ENCODE measurements at places on chromosomes 4 and X.

- DNase-seq, result no peak
Measured at GRCh38 chrX:47649271-47649670, 1.1 kb downstream of the ELK1 start.

DNA sequence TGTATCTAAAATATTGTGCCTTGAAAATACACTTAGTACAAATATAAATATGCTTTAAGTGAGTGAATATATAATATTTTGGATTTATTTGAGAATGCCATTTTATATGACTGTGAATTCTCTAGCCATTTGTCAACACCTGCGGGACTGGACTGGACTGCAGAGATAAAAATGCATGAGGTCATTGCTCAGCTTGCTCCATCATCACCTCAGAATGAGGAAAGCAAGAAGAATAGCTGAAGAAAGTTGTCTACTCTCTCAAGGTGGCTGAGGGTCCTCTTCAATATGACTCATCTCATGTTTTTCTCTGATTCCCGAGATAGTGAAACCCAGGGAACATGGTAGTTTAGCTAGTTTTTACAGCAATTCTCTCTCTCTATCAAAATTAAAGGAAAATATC lies 732.5 kb upstream of the AGA start:
- no peak for DNase-seq

- no peak for DNase-seq
Measured at GRCh38 chr4:17915439-17915838, 104.7 kb downstream of the NCAPG start.

- DNase-seq, result no peak
Measured at GRCh38 chrX:43560247-43560946, 95.7 kb upstream of the MAOA start.

- no peak for DNase-seq
Measured at GRCh38 chrX:27995611-27996010, 14.4 kb upstream of the DCAF8L1 start.

GRCh38 chr4:143599827-143600226 lies 86.3 kb downstream of the SMARCA5 start:
- no peak for DNase-seq

DNA sequence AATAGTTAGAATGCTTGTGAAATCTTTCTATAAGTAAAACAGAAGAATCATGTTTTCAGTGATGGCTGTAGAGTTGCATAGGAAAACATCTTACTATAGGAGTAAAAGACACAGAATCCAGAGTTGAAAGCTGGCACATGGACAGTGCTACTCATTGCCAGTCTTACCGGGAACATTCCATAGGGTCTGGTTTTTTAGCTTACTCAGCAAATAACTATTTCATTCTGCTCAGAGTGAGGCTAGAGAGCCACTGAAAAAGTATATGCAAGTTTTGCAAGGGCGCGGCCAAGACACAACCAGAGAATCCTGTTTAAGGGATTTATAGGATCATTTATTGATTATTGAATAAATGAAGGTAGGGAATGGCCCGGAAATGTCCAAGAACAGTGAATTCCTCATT lies 60.3 kb downstream of the MTHFD2L start:
- DNase-seq, result no peak

DNA sequence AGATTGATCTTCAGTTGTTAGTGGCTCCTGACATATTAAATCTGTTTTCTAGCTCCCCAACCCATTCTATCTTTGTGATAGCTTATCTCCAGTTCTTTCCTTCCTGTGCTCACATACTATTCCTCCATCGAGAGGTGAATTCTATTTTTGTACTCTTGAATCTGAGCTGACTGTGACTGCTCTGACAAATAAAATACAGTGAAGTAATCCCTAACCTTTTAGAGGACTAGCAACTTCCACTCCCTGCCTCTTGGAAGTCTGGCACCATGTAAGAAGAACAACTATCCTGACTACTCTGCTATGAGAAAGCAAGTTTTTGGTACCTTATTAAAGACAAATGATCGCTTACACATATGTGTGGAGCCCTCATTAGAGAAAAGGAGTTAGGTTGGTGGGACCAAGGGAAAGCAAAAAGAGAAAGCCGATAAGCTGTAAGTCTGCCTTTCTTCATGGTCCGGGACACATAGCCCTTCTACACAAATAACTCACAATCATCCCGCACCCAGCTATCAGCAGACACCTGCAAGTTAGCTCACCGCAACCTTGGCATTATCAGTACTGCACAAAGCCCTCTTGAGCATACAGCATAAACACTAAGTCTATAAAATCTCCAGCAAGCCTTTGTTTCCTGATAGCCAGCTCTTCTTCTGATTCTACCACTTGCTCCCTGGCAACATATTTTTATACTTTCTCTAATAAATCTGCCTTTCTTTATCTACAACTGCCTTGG lies 13.5 kb upstream of the PPM1K start:
- DNase-seq, result no peak

DNA sequence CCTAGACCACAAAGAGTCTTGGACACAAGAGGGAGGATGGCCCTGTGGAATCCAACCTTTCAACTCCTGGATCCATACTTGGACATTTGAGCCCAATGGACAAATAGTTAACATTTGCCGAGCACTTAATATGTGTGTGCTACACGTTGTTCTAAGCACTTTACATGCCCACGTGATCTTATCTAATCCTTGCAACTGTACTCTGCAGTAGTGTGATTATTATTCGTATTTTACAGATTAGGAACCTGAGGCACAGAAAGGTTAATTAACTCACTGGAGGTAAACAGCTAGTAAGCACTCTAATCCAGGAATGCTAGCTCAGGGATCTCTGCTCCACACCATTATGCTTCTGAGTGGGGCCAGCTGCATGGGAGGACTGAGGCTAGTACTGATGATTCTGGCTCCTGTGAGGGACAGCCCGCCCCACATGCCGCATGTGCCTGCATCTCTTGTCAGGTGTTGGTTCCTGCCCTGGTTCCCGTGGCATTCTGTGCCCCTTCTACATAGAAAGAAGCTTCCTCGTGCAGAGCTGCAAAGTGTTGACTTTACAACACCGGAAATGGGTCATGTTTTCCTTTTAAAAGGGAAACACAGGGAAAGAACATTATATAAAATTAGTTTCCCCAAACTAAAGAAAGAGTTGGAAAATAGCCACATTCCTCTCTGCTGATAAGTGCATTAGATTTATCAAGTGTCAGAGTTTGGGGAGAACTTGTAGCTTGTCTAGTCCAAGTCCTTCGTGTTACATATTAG lies 34.8 kb downstream of the PLAC1 start:
- no peak for DNase-seq

- DNase-seq, result no peak
Measured at GRCh38 chrX:141917801-141918200, 14.1 kb downstream of the MAGEC1 start.

DNA sequence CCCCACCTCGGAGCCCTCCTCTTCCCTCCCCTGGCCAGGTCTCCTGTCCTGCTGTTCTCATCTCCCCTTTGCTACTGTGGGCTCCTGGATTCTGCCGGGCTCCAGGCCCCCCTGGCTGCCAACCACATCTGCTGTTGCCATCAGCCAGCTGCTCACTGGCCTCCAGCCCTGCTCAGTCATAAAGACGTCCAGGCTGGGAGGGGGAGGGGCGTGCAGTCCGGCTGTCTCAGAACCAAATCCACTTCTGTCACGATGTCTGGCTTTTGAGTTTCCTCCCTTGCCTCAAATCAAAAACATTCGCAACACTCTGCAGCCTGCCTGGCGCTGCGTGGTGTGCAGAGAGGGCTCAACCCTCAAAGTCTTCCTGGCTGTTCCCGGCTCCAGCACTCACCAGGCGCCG lies 7.1 kb downstream of the RASL11B start:
- DNase-seq, result no peak

DNA sequence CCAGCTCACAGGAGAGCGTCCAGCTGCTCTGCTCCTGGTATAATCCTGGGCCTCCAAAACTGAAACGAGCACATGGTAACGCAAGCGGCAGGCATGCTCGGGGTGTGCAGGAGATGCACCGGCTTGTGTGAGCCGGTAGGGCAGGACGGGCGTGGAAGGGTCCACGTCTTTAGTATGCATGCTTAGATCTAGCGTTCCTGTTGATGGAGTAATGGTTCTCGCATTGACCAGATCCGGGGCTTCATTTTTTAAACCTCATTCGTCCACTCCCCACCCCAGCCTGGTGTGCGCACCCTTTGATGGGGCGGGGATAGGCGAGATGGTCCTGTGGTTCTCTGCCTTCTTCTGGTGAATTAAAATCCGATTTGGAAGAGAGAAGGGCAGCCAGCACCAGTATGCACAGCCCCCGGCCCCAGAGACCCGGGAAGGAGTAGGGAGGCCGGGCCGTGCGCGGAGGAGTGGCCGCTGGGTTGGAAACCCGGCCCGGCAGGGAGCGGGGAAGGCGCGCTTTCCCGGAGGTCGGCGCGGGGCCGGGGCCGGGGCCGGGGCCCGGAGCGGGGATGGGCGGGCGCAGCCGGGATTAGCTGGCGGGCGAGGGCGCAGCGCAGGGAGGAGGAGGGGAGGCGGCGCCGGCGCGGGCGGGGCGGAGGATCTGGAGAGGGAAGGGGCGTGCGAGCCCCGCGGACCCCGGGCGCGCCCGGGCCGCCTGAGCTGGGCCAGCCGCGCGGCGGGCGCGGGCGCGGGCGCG lies 39.9 kb downstream of the FAM149A start:
- no peak for DNase-seq

All from cortex of kidney (tissue), 1 donor.